ENCODE measurements at places on chromosomes 4 and X.

- no peak for DNase-seq
Observed at GRCh38 chr4:7414046-7414445, 20.7 kb downstream of the PSAPL1 start.

DNA sequence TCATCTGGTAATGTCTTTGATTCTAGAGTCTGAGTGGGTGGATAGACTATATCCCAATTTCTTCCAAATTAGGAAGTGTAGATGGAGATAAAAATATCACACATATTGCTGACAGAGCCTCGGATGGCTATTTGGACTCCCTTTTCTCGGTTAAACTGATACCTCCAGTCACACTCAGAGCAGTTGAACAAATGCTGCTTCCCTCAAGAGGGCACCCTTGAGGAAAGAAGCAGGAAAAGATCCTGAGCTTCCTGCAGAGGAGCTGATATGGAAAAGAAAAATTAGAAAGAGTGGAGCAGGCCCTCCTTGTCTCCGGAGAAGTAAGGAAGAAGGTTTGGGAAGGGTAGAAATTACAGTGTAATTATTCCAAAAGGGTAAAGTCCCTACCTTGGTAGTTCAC lies 96.2 kb upstream of the CCSER1 start:
- DNase-seq, result no peak

GRCh38 chr4:41569961-41570360 lies 32.0 kb downstream of the LIMCH1 start:
- DNase-seq, result no peak

DNA sequence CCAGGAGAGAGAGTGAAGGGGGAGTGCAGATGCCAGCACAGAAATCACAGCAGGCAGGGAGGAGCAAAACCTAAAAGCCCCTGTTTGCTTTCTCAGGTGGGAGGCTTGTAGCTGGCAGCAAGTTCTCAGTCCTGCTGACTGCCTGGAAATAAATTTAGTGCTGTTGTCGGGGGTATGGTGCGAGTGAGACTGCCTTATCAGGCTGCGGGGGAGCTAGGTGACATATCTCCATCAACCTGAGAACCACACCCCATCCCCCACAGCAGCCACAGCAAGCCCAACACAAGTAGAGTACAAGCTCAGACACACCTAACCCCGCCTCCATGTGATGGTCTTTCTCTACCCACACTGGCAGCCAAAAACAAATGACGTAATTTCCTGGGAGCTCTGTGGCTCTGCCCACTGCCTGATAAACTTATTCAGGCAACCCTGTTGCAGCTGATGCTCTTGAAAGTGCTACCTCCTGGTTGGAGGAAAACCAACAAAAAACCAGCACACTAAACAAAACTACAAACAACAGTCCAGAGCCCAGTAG lies 953.4 kb upstream of the NDST4 start:
- DNase-seq, result no peak

- no peak for DNase-seq
Observed at GRCh38 chrX:31371956-31372355, 300.1 kb upstream of the FTHL17 start.

GRCh38 chr4:41129128-41129754 lies 85.1 kb downstream of the APBB2 start:
- no peak for DNase-seq

GRCh38 chr4:176044589-176044951 lies 21.1 kb upstream of the WDR17 start:
- no peak for DNase-seq

DNA sequence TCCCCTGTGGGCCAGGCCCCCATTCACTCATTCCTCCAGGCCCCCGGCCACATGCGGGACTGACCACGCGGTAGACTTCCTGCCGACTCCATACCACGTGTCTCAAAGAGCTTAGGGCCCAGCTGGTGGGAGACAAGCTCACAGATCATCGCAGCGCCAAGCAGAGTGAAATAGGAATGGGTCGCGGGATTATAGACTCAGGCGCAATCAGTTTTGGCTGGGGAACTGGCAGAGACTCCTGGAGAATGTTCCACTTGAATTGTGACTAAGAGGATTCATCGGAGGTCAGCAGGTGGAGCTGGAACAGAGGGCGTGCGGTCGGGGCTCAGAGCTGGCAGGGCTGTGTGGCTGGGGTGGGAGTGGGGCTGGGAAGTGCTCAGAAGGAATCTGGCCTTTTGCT lies 15.6 kb downstream of the ATP2B3 start:
- no peak for DNase-seq

GRCh38 chr4:110306303-110306702 lies 107.9 kb upstream of the ELOVL6 start:
- DNase-seq, result no peak

- no peak for DNase-seq
Observed at GRCh38 chr4:26670903-26671537, 87.1 kb downstream of the TBC1D19 start.

- no peak for DNase-seq
Observed at GRCh38 chr4:15703439-15703838, 574 bp downstream of the BST1 start.

GRCh38 chr4:911221-911751 lies 20.8 kb downstream of the GAK start:
- no peak for DNase-seq

- DNase-seq, result no peak
Observed at GRCh38 chrX:38548508-38548907, 12.8 kb upstream of the TSPAN7 start.

GRCh38 chr4:74934888-74935287 lies 2.0 kb downstream of the PARM1 start:
- no peak for DNase-seq

DNA sequence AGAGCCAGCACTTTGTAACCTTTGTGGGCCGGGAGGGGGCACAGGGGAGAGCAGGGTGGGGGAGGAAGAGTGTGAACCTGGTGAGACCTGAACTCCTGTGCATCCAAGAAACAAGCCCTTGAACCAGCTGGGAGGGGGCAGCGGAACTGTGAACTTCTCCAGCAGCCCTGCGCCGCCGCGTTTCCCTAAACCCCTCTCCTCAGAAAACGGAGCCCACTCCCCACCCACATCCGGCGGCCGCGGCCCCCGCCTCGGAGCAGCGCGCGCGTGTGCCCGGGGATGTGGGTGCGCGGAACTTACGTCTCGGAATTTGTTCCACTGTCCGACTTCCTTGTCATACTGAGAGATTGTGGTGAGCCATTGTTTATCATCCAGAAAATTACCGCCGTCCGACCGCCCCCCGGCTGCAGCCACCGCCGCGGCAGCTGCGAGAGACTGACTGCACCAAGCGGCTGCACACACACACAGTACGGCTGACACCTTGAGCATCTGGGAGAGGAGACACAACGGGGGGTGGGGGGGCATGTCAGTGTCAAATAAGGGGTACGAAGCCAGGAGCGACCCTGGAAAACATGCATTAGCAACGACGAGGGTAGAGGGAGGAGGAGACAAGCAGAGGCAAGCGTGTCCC lies 494 bp downstream of the SPOCK3 start:
- DNase-seq, result peak; percentile 15

DNA sequence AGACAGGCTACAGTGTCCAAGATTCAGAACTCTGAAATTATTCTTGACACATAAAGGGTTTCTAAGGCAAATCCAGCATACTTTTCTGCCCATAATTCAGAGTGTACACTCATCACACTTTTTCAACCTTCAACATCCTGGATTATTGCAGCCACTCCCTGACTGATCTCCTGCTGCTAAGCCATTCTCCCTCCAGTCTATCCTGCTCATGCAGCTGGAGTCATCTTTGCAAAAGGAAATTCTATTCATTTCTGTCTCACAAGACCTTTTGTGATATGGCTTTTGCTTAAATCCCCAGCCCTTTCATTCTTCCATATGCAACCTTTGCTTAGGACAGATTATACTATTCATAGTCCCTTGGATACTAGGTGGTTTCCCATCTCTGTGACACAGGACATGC lies 236.1 kb upstream of the LDB2 start:
- DNase-seq, result no peak

- no peak for DNase-seq
Observed at GRCh38 chr4:133208694-133209285, 59.7 kb downstream of the PCDH10 start.

DNA sequence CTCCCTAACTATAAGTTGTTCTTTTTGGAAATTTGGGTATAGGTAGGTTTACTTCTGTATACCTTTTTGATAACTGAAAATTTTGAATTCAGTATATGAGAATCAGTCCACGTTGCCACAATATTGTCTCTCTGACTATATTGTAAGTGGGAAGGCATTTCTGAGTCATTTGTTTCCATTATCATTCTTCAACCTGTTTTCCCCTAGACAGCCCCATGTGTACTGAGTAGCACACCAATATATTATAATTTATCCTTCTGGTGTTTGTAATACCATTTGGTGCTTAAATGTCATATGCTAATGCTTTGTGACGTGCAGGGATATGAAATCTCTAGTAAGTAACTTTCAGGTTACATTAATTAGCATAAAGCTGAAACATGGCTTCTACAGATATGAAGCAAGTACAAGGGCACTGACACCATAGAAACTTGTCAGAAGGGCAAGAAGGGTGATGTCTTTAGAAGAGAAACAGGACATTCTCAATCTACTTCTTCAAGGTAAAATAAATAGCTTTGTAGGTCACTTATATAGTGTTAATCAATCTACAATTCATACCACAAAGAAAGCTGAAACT lies 27.7 kb downstream of the PAK3 start:
- DNase-seq, result peak; percentile 36

- no peak for DNase-seq
Observed at GRCh38 chrX:77346859-77347258, 100.3 kb upstream of the FGF16 start.

All from activated CD4-positive, alpha-beta T cell treated with anti-CD3 and anti-CD28 coated beads, Interleukin-10, Interleukin-2, amounts not matched to agents 100 ng/mL and 50 ng/mL, durations not matched to agents 16 hours and 8 hours (primary cell).